ENCODE measurements at places on chromosomes 2 and 18.
A peak's percentile ranks its signal among the peaks of the same experiment; 100 is the strongest.

- DNase-seq: peak; percentile 36
These were observed 65.4 kb upstream of the ACAA2 start for GRCh38 chr18:49878567-49879270.

DNA sequence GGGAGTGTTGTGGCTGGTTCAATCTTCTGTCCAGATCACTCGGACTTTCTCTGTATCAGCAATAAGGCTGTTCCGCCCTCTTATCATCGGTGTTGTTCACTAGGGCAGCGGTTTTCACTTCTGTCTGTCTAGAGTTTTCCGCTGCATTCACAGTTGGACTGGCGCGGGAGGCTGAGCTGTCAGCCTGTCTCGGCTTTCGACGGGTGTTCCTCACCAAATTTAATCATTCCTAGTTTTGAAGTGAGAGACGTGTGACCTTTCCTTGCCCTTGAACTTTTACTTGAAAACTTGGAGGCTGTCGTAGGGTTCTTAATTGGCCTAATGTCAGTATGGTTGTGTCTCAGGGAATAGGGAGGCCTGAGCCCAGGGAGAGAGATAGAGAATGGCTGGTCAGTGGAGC is 108.3 kb downstream of the NFATC1 start:
- no peak for DNase-seq

DNA sequence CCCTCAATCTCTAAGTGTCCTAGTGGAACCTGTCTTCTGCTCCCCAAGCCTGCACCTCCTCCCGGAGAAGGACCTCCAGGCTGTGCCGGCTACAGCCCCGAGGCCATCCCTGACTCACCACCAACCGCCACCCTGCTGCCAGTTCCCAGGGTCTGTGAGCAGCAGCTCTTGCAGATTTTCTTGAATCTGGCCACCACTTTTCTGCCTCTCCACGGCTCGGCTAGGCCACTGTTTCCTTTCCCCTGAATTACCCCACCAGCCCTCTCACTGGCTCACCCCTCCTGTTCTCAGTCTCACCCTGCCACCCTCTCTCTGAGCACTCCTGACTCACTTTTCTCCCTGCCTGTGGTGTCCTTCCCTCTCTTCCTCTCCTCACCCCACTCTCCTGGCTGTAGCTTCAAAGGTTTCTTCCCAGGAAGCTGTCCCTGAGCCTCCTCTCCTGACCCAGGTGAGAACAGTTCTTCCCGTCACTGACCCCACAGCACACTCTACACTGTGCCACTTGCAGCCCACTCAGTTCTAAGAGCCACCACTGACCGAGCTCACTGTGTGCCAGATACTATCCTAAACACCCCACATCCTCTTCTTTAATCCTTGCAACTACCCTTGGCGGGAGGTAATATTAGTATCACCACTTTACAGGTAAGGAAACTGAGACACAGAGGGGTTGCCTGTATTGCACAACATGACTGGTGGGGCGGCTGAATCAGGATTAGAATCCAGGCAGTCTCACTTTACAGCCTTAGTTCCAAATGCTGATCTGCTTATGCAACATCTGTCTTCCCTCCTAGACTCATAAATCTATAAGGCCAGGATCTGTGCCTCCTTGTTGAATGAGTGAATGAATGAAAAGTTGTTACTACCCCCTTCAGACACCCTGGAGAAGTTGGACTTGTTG is 111.6 kb downstream of the SMAD7 start:
- DNase-seq: peak; percentile 57

- peak; percentile 69 for DNase-seq
These were observed 86.8 kb upstream of the SP3 start for GRCh38 chr2:174051741-174052583.

- DNase-seq: no peak
These were observed 5.3 kb downstream of the AGAP1 start for GRCh38 chr2:235498946-235499812.

DNA sequence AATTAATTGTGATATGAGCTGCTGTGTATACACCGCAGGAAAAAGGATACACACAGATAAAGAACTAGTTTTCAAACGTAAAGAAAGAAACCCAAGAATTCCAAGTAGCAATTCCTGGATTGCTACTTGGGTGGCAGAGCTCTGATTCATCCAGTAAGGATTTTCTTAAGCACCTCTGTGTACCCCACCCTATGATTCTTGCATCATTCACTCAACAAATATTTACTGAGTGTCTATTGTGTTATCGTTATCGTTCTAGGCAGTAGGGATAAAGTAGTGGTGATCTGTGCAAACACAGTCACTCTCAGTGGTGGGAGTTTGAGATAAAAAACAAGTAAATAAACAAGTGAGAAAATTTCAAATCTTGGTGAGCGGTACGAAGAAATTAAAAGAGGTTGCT is 4.9 kb upstream of the TMEM200C start:
- peak; percentile 0 for DNase-seq

DNA sequence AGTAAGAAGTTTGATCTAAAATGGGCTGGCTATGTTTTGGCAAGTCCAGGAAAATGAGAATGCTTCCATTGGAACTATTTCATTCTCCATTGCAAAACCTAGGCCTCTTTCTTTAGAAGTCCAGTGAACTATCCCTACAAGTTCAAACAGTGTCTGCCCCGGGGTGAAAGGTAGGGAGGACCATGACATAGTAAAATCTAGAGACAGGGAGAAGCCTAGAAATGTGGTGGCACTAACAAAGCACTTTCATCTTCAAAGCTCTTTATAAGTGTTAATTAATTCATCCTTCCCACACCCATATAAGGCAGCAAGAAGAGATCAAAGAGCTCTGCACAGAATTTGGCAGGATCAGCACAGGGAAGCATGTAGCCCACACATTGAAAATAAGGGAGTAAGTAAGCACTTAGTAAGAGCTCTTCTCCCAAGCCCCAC is 214.5 kb downstream of the IRS1 start:
- DNase-seq: no peak

GRCh38 chr2:168454737-168455644 is 1.1 kb upstream of the CERS6 start:
- no peak for DNase-seq

DNA sequence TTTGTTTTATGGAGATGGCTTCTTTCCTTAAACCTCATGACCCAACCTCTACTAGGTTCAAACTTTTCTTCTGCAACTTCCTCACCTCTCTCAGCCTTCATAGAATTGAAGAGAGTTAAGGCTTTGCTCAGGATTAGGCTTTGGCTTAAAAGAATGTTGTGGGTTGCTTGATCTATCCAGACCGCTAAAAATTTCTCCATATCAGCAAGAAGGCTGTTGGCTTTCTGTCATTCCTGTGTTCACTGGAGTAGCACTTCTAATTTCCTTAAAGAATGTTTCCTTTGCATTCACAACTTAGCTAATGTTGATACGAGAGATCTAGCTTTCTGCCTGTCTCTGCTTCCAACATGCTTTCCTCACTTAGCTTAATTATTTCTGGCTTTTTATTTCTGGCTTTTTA is 58.1 kb upstream of the KYNU start:
- no peak for DNase-seq

DNA sequence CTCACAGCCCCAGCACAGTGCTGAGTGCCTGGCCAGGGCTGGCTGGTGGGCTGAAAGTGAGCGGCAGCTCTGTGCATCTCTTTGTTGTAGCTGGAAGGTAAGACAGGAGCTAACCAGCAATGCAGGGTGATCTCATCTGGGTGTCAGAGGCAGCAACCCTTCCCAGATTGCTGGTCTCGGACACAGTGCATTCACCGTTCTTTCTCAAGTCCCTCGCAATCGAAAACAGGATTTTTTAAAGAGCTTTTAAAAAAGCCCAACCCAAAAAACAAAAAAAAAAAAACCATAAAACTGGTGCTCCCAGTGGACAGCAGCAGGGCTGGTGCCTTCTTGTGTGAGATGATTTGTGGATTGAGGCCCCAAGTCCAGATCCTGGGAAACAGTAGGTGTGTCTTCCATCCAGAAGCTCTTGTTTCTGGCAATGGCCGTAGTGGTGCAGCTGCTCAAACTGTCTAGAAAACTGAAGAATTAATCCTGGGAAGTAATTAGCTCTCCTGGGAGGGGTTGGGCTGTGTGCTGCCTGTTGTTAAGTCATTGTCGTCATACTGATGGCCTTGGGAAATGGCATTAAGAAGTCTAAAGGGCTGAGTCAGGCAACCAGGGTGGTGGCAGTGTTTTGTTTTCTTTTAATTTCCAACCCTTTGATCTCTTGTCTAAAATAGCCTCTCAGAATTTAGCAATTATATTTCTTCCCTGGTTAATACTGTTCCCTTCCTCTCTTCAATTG is 156.7 kb downstream of the KLHL29 start:
- DNase-seq: no peak

- no peak for DNase-seq
These were observed 154.7 kb downstream of the HDAC4 start for GRCh38 chr2:239245872-239246721.

- DNase-seq: no peak
These were observed 729.4 kb downstream of the RNF144A start for GRCh38 chr2:7646661-7647060.

- no peak for DNase-seq
These were observed 86.8 kb upstream of the UXS1 start for GRCh38 chr2:106280722-106281446.

GRCh38 chr2:47695800-47696477 is 87.0 kb upstream of the MSH6 start:
- DNase-seq: no peak

DNA sequence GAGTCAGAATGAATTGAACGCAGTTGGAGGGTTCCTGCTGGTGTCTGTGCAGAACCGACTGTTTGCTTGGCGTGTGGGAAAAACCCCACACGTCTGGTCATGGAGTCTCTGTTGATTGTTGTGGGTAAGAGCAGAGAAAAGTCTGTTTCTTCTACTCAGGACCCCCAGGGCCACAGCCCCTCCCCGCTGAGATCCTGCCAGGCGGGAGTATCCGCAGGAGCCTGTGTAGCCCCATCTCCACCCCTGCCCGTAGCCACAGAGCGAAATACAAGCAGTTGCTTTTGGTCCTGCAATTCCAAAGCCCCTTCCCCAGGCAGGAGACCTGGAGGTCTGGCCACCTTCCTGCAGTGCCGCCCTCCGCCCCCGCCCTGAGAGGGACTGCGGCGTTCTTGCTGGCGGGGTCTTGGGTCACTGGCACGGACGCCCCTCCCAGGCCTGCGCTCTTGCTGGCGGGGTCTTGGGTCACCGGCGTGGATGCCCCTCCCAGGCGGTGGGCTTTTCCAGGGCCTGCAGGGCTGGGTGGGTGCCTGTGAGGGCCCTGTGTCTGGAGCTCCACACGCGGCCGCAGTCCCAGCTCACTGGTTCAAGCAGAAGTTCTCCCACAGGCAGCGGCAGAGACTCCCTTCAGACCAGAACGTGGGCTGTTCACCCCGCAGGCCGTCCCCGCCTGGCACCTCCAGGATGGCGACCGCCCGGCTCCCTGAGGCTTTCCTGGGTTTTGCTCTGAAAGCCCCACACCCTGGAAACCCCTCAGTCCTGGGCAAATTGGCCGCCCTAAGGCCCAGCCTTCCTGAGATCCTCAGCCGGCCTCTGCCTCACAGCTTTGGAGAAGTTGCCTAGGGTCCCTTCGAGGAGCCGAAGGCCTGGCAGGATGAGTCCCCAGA is 76.0 kb upstream of the CTDP1 start:
- no peak for DNase-seq

DNA sequence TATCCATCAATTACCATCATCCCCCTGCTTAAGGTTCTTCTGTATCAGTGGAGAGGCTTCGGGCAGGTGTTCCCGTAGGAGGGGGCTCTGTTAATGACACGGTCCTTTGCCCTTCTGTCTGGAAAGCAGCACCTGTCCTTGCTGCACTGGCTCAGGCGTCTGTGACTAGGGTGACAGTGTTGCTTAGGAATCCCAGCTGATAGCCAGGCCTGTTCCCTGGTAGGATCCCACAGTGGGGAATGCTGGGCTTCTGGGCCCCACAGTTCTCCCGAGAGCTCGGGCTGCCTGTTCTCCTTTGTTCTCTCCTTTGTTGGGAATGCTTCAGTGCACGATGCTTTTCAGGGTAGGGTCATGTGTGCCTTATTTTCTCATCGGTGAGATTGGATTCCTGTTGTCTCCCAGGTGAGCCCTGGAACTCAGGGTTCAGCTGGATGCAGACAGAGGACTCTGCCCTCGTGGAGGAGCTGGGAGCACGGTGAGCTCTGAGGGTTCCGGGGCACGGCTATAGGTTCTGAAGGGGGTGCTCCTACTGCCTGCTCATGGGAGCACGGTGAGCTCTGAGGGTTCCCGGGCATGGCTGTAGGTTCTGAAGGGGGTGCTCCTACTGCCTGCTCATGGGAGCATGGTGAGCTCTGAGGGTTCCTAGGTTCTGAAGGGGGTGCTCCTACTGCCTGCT is 9.6 kb downstream of the SNTG2 start:
- DNase-seq: no peak
